Dermis lymphatic vessel endothelial cell (primary cell): ENCODE measurements at places on chromosomes 12 and 14. TPM values are rescaled to one million over a fixed set of nuclear protein-coding genes. Genes with fewer than 3 reads are reported as not detected.

Gene SCNN1A
- 0.43 TPM in 1 of 2 replicates, not detected in the other for total RNA-seq

Gene C12orf60
- total RNA-seq: 1.2 and 1.3 TPM in 2 replicates

Gene AGAP2
- total RNA-seq: 0.22 and 0.26 TPM in 2 replicates

Gene ATF7IP
- total RNA-seq: 15.7 and 21.5 TPM in 2 replicates

Gene PLEKHA5
- total RNA-seq: 9.8 and 10.8 TPM in 2 replicates

Gene FAM222A
- 0.17 and 0.22 TPM in 2 replicates for total RNA-seq

Gene FAM186B
- total RNA-seq: 0.11 and 0.26 TPM in 2 replicates

Gene HPD
- not detected in 2 replicates for total RNA-seq

Gene LRP10
- 40.7 and 42.5 TPM in 2 replicates for total RNA-seq

Gene OR10G3
- total RNA-seq: not detected in 2 replicates

Gene NPC2
- 160 and 185 TPM in 2 replicates for total RNA-seq

Gene TRIM9
- under 0.01 TPM in 2 replicates for total RNA-seq

Gene PPFIBP1
- total RNA-seq: 740 and 914 TPM in 2 replicates

Gene ADCK1
- total RNA-seq: 2.4 and 3.7 TPM in 2 replicates

Gene KRT8
- 9.4 and 13.1 TPM in 2 replicates for total RNA-seq

Gene TMEM233
- 0.11 and 1.4 TPM in 2 replicates for total RNA-seq

Gene CPNE8
- 16.0 and 17.3 TPM in 2 replicates for total RNA-seq

Gene FAM90A1
- total RNA-seq: under 0.01 TPM in 1 of 2 replicates, not detected in the other

Gene CCDC196
- total RNA-seq: not detected in 2 replicates

Gene FOXG1
- total RNA-seq: not detected in 2 replicates

Gene TCL1B
- total RNA-seq: not detected in 2 replicates

Gene NAB2
- 8.9 and 11.7 TPM in 2 replicates for total RNA-seq

Gene SLC38A4
- 5.1 and 5.7 TPM in 2 replicates for total RNA-seq

Gene TEX52
- total RNA-seq: under 0.01 TPM in 1 of 2 replicates, not detected in the other

Gene MMAB
- total RNA-seq: 10.4 and 11.1 TPM in 2 replicates

Gene EAPP
- total RNA-seq: 52.9 and 58.3 TPM in 2 replicates

Gene ZNF385A
- total RNA-seq: 0.98 and 1.8 TPM in 2 replicates

Gene OR6C2
- not detected in 2 replicates for total RNA-seq

Gene SPX
- total RNA-seq: under 0.01 and 0.22 TPM in 2 replicates

Gene ZNF268
- 32.3 and 40.4 TPM in 2 replicates for total RNA-seq

Gene CLEC4A
- 0.43 TPM in 2 replicates for total RNA-seq

Gene STON2
- total RNA-seq: 175 and 327 TPM in 2 replicates
